Suppressor macrophage treated with lipopolysaccharide for 4 hours (primary cell): ENCODE measurements at places on chromosomes 16 and 17.

GRCh38 chr17:22300731-22301352 lies 608.5 kb downstream of the KCNJ18 start:
- no peak for DNase-seq

GRCh38 chr16:31333686-31334649 lies 21.0 kb upstream of the ITGAX start:
- no peak for DNase-seq

- peak; percentile 75 for DNase-seq
Measured at GRCh38 chr17:62626719-62627218, 701 bp upstream of the MRC2 start.

GRCh38 chr17:31374094-31374447 lies 17.4 kb upstream of the RAB11FIP4 start:
- DNase-seq, result peak; percentile 53
